Hippocampal formation (tissue), 2 donors: ENCODE measurements at places on chromosomes 13 and 19.

GRCh38 chr19:53532362-53532761 lies 5.6 kb upstream of the ZNF331 start:
- DNase-seq: no peak

DNA sequence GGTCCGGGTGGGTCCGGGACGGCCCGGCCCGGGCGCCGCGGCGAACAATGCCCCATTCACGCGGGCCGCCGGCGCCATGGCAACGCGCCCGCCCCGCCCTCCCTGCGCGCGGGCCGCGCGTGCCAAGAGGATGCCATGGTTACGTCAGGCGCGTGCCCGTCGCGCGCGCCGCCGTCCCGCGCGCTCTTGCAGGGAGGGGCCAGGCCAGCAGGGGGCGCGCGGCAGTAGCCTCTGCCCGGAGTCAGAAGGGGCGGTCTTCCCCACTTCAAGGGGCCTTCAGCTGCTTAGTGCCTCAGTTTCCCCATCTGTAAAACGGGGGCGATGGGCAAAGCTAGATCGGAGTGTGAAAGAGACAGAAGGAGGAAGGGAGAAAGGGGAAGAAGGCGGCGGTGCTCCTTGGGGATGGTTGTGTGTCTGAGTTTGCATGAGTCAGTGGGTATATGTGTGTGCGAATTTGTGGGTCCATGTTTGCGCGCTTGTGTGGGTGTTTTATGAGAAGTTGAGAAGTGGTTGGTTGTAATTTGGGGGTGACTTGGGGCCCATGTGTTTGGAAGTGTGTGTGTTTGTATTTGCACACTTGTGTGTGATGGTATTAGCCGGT lies 11.6 kb upstream of the NFIX start:
- no peak for DNase-seq

GRCh38 chr19:35561436-35561835 lies 2.0 kb downstream of the ATP4A start:
- DNase-seq: no peak

GRCh38 chr13:44484562-44485138 lies 91.5 kb downstream of the TSC22D1 start:
- no peak for DNase-seq

DNA sequence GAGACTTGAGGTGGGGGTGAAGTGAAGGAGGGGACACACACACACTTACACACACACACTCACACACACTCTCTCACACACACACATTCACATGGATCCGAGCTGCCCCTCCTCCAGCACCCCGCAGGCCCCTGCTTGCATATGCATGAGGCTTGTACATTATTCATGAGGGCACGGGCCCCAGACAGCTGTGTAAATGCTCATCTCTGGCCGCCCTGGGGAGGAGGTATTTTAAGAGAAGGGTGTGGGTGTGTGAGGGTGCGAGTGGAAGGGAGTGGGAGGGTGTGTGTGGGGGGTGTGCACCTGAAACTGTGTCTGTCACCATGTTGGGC lies 2.4 kb downstream of the NCAN start:
- no peak for DNase-seq

DNA sequence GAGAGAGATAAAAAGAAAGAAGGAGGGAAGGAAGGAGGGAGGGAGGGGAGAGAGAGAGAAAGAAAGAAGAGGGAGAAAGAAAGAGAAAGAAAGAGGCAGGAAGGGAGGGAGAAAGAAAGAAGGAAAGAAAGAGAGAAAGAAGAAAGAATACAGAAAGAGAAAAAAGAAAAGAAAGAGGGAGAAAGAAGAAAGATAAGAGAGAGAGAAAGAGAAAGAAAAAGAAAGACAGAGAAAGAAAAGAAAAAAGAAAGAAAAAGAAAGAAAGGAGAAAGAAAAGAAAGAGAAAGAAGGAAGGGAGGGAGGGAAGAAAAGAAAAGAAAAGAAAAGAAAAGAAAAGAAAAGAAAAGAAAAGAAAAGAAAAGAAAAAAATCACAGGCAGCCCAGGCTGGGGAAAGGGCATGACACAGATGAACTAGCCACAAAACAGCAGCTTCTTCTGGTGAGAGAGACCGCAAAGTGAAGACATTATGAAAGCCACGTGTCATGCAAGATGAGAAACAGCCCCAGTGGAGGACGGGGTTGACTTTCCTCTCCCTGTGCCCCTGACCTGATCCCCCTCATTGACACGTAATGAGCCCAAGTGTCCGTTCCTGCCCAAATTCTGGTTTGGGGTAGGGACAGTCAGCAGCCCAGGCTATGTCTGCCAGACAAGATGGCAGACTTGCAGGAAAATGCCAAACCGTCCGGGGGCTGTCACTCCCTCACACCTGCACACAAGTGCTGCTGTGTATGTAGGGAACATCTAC lies 102.1 kb downstream of the INSR start:
- no peak for DNase-seq

- peak; percentile 1 for DNase-seq
These were observed 17.6 kb downstream of the ACOD1 start for GRCh38 chr13:76965759-76966421.

DNA sequence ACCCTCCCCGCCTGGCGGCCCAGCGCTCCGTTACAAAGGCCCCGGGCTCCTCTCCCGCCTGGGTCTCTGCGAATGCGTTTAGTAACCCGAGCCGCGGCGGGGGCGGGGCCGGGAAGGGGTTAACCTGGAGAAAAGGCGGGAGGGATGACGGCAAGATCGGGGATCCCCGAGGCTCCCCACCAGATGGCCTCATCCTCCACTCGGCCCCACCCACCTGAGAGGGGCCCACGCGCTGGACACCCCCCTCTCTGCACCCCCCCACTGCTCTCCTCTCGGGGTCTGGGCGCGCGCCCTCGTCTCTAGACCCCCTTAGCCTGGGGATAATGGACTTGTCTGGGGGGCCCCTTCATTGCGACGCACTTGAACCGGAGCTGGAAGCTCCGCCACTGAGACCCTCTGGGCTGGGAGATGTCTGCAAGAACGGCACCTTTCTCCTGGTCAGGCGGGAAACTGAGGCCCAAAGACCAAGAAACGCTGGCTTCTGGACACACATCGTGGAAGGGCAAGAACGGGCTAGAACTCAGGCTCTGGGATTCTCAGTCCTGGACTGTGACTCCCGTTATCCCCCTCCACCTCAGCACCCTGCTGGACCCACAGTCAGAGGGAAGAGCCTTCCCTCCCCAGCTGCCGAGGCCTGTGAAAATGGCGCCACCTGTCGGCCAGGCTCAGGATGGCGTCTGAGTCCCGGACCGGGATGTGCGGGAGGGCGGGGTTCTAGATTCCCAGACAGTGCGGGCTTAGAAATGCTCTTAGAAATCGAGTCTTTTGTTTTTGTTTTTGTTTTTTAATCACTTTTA lies 2.9 kb upstream of the LTBP4 start:
- DNase-seq: peak; percentile 62

DNA sequence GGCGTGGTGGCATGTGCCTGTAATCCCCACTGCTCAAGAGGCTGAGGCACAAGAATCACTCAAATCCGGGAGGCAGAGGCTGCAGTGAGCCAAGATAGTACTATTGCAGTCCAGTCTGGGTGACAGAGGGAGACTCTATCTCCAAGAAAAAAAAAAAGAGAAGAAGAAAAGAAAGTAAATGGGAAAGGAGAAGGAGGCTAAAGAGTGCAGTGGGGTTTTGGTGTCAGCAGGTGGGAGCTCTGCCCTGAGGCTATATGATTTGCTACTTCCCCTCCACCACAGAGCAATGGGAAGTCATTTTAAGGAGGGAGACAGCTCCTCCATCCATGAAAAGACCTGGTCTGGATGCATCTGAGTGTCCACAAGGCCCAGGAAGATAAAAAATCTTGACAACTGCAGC lies 23.1 kb downstream of the UNC13A start:
- no peak for DNase-seq

- no peak for DNase-seq
These were observed 650.8 kb upstream of the MIR17HG start for GRCh38 chr13:90696656-90697055.

- DNase-seq: no peak
These were observed 34.6 kb upstream of the CD177 start for GRCh38 chr19:43318796-43319314.

DNA sequence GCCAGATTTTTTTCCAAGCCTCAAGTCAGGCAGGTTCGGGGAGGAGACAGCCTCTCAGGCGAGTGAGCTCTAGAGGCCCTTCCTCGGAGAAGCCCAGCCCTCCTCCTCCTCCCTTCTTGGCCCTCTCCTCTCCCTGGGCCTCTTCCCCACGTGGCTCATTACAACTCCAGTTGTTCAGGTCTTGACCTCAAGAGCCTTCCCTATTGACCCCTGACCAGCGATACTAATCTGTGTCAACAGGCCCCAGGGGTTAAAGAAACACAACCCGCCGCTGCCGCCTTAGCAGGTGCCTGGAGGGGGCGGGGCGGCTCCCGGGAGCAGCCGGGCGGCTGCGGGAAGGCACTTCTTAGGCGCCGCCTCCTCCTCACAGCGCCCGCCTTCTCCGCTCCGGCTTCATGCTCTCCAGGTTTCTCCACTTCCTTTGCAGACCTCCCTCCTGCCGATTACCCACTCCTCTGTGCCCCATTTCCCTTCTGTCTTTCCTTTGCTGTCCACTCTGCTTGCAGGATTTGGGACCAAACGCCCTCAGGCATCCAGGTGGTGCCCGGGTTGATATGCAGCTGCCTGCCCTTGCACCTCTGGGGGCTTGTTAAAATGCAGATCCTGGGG lies 51.0 kb downstream of the LYL1 start:
- no peak for DNase-seq

DNA sequence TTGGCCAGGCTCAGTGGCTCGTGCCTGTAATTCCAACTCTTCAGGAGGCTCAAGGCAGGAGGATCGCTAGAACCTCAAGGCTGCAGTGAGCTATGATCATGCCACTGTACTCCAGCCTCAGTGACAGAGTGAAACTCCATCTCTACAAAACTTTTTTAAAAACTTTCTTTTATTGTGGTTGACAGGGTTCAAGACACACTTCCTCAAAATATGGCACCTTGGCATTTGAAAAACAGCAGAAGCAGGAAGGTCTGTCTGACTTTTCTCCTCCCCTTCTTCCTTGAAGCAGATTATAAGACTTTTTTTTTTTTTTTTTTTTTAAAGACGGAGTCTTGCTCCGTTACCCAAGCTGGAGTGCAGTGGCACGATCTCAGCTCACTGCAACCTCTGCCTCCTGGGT lies 100.3 kb downstream of the TM9SF2 start:
- no peak for DNase-seq

GRCh38 chr13:54183166-54183565 lies 1154.6 kb downstream of the OLFM4 start:
- DNase-seq: no peak

- no peak for DNase-seq
These were observed 489 bp upstream of the ZNF653 start for GRCh38 chr19:11506101-11506555.

DNA sequence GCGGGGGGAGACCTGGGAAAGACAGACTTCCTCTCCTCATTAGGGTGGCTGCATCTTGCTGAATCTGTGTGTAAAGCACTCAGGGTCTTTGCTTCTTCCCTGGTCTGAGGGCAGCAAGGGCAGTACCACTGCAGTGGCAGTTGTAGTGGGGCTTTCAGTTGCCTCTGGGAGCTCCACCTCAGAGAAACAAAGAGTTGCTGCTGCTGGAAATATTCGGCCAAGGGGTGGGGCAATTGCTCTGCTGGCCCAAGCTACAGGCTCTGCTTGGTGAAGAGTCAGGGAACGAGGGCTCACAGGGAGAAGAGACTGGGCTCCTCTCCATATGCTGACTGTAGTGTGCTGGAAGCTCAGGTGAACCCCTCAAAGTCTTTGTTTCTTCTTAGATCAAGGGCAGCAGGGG lies 52.5 kb downstream of the POSTN start:
- DNase-seq: no peak
